Aorta (tissue), 5 donors: ENCODE measurements at places on chromosomes 1 and 21. TPM values are rescaled to one million over a fixed set of nuclear protein-coding genes. Genes with fewer than 3 reads are reported as not detected.

The EXO1 gene
- total RNA-seq = 1.5 TPM

The PLPPR5 gene
- total RNA-seq = not detected

The DNAJC16 gene
- 18.0 TPM for total RNA-seq

The OR2M5 gene
- total RNA-seq = not detected

The URB2 gene
- total RNA-seq = 8.9 TPM

The TOR1AIP1 gene
- total RNA-seq = 68.3 TPM

The CCDC24 gene
- total RNA-seq = 6.0 TPM

The RHEX gene
- 0.84 TPM for total RNA-seq

The LENEP gene
- not detected for total RNA-seq

The DIO1 gene
- not detected for total RNA-seq

The MAP10 gene
- 1.8 TPM for total RNA-seq

The S100A7 gene
- total RNA-seq = not detected

The PKN2 gene
- 37.4 TPM for total RNA-seq

The DHRS3 gene
- total RNA-seq = 117 TPM

The SPRR3 gene
- 0.75 TPM for total RNA-seq

The KRTAP12-2 gene
- total RNA-seq = not detected
